ENCODE measurements at places on chromosomes 5 and 9.
A peak's percentile ranks its signal among the peaks of the same experiment; 100 is the strongest.

- peak; percentile 64 for DNase-seq
These were observed 193.9 kb downstream of the SEC61B start for GRCh38 chr9:99416007-99416406.

DNA sequence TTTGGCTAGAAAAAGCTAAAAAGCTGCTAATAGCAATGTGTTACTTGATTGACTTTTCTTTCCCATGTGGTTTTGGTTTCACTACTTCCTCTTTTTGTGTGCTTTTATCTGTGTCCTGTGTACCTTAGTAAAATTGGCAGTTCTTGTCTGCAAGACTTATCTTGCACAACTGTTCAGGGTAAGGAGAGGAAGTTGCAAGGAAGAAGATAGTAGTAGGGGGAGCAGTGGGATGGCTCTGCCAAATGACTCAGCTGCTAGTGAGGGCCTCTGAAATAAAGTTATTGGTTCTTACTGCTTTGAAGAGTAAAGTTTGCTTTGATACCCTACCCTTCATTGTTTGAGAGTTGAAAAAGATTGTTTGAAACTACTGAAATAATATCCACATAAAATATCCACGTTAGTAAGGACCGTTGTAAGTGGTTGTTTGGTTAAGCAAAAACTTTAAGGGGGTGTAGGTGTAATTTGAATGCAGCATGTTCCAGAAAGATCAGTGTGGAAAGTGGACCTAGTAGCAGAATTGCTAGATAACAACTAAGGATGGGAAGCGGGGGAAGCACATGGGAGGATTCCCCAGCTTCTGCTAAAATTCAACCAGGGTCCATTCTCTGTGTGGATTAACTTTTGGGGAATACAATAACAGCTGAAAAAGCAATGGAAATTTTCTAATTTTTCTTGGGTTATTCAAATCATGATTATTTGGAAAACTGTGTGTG, 123.5 kb downstream of the SCAMP1 start:
- DNase-seq = peak; percentile 95

DNA sequence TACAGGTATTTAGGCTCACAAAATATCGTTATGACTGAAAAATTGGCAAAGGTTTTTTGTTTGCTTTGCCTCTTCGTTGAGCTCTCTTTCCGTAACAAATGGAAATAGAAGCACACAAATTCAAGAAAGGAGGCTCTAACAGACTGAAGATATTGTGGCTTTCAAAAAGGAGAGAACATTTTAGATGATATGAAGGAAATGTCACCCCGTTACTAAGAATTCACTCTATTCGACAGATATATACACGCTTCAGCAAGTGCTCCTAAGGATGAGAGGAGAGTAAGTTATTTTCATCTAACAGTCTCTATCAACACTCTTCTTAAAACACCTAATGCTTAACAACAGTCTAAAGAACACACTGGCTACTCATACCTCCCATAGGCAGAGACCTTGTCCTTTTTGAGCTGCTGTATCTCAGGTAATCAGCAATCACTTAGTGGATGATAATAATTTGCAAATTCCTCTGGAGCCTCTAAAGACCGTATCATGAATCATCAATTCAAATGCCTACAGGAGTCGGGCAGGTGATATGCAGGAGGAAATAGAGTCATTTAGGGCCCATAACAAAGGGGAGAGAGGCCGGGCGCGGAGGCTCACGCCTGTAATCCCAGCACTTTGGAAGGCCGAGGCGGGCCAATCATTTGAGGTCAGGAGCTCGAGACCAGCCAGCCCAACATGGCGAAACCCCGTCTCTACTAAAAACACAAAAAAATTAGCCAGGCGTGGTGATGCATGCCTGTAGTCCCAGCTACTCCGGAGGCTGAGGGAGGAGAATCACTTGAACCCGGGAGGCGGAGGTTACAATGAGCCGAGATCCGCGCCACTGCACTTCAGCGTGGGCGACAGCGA, 1.4 kb upstream of the HSDL2 start:
- no peak for DNase-seq

GRCh38 chr5:42950456-42951292, 89.4 kb downstream of the ANXA2R start:
- DNase-seq = peak; percentile 97

- no peak for DNase-seq
These were observed 128.7 kb downstream of the CEP120 start for GRCh38 chr5:123294544-123294943.

DNA sequence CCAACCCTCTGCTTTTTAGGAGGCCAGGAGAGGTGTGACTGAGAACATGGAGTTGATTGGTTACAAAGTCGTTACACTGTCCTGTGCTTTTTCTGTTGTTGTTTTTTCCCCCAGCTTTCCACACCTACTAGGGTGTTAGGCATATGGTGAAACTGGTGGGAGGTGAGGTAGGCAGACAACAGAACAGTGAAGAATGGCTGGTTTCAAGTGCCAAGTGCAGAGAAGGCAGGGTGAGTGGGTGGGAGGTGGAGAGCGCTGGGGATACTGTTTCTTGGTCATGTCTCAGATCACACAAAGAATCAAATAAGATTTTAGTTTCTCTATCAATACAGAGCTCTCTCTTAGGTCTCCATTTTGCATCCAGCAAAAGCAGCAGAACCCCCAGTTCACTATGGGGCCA, 2.2 kb upstream of the SPTAN1 start:
- DNase-seq = no peak

- no peak for DNase-seq
These were observed 1471.8 kb upstream of the NUDT12 start for GRCh38 chr5:105034401-105034763.

GRCh38 chr5:97752871-97753270, 569.8 kb upstream of the RIOK2 start:
- no peak for DNase-seq

- DNase-seq = no peak
These were observed 3.8 kb upstream of the RNF14 start for GRCh38 chr5:141965071-141965470.

DNA sequence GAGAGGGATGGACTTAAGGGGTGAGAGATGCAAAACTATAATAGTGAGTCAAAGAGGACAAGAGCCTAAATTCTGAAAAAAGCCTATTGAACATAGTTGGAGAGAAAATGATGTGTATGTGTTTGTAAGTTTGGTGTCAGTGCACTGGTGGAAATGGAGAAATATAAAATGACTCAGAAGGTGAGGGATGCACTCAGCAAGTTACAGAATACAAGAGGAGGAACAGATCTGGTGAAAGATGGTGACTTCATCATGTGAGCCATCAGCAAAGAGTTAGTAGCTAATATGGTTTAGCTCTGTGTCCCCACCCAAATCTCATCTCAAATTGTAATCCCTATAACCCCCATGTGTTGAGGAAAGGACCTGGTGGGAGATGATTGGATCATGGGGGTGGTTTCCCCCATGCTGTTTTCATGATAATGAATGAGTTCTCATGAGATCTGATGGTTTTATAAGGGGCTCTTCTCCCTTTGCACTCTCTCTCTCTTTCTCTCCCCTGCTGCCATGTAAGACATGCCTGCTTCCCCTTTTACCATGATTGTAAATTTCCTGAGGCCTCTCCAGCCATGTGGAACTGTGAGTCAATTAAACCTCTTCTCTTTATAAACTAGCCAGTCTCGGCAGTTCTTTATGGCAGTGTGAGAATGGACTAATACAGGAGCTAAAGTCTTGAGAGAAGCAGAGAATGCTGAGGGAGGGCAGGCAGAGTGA, 30.4 kb upstream of the FYB1 start:
- no peak for DNase-seq

DNA sequence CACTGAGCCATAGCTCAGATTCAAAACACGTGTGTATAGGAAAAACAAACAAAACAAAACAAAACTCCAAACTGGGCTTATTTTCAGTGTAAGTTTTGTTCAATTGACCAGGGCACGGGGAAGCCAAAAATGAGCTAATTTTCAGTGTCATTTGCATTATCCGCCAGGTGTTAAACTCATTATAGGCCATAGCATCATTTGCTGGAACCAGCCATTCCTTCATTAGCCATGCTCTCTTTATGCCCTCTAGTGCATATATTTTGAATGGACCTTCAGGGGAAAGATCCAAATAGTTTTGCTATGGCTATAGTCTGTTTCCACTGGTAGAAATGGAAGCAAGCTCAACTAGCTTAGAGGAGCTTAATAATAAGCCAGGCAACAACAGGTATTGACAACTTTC, 1205.2 kb upstream of the DMAC1 start:
- DNase-seq = no peak

GRCh38 chr9:106286249-106286648, 576.7 kb upstream of the ZNF462 start:
- peak; percentile 58 for DNase-seq

DNA sequence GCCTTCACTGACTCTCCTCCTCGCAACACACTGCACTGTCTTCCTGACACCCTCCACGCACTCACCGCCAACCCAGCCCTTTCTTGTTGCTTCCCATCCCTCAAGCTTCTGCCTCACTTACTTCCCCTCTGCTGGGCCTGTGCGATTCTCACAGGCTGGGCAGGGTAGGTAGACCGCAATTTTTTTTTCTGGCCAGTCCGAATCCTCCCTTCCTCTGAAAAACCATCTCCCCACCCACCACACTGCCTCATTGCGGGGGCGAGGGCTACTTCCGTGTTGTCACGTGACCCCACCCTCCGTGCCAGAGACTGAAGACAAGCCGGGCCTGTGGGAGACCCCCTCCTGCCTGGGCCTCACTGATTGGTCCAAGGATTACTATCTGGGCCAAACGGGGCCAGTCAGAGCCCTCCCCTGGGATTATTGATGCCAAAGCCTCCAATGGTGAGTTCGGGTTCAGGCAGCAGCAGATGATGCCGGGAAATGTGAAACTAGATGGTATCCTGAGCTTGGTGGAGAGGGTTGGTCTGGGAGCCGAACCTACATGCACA, 73.1 kb downstream of the STK10 start:
- DNase-seq = peak; percentile 95

DNA sequence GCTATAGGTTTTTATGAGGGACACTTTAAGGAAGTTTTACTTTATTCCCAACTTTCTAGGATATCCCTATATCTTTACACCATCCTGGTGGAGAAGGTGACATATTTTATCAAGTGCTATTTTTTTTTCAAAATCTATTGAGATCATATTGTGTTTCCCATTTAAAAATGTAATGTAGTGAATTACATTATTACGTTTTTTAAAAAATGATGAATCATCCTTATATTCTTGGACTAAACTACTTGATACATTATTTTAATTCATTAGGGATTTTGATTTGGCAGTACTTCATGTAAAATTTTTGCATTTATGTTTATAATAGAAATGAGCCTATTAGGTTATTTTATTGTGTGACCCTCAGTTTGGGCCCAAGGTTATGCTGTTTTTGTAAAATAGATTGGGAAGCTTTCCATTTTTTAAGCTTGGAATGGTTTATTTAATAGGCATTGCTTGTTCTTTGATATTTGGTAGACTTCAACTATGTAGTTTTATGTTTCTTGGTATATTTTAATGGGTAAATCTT, 4.1 kb downstream of the TMEM38B start:
- DNase-seq = no peak

- no peak for DNase-seq
These were observed 110.9 kb upstream of the ADAMTSL1 start for GRCh38 chr9:18362901-18363685.

GRCh38 chr5:173429489-173430150, 101.4 kb upstream of the STC2 start:
- no peak for DNase-seq

- no peak for DNase-seq
These were observed 125.4 kb downstream of the ARHGEF28 start for GRCh38 chr5:73751254-73751914.

DNA sequence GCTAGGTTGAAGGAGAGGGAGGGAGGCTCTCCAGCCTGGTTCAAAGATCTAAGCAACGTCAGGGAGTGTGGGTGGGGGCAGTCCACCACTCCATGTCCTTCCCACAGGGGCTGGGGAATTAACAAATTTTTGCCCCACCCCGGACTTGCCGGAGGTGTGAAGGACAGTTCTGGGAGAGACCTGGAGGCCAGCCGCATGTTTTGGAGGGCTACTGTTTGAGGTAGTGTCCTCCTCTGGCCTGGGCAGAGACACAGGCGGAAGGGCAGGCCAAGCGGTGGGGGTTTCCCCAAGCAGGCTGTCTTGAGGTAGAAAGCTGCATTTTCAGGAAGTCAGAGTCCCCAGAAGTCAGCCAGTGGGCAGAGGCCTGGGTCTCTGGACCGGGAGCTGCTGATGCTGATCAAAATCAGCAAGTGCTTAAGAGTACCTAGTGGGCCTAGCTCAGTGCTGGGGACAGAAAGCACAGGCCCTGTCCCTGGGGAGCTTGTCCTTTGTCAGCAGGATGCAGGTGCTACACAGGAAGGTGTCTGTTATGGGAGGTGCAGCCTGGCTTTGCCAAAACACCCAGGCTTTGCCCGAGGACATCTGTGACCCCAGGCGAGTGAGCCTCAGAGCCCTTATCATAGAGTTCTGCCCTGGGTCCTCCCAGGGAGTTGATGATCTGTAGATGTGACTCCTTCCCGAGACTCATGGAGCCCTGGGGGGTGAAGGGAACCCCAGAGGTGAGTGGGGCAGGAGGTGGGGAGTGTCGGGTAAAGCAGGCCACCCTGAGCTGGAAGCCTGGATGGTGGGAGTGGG, 18.5 kb downstream of the JADE2 start:
- DNase-seq = peak; percentile 93

DNA sequence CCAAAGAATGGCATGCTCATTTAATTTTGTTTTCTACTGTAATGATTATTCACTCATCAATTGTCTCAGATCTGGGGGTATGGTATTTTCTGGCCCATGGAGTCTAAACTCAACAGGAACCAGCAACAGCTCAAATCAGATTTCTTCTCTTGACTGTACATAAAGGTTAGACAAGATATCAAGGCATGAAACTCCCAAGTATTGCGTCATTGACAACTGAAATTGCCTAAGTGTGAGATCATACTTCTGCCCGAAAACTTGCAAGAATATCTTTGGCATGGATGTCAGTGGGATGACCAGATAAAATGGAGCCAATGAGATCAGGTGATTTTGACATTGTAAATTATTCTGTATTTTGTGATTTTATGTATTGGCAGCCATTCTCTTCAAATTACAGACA, 141.7 kb upstream of the STK32A start:
- no peak for DNase-seq

DNA sequence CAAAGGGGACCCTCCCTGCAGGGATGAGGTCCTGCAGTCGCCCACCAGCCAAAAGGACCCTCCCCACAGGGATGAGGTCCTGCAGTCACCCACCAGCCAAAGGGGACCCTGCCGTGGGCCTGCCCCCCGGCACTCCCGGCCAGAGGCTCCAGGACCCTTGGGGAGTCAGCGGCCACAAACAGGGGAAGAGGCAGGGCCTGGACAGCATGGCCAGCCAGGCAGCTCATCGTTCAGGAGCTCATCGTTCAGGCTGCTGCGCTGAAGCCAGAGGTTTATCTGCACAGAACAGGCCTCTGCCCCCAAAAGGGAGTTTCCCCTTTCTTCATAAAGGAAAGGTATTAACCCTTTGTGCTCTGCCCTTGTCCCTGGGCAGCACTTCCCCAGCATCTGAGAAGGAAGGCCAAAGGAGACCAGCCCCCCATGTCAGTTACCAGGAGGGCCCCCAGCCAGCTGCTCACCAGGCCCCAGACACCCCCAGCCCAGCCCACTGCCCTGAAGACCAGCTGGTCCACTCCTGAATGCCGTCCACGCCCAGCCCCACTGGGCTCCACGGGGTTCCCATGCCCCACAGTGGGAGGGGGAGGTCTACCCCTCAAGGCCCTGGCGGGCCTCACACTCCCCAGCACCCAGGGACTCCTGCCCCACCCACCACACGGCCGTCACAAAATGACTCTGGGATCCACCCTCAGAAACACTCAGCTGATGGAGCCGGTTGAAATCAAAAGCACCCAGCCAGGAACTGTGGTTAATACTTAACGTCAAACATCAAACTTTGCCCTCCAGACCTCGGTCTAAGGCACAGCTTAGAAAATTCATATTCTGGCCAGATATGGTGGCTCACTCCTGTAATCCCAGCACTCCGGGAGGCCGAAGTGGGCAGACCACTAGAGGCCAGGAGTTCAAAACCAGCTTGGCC, 6.3 kb downstream of the SLC12A7 start:
- peak; percentile 90 for DNase-seq

Data from common myeloid progenitor, CD34-positive (primary cell).